ENCODE measurements at places on chromosomes 3 and 15.

- DNase-seq, result no peak
These were observed 65.2 kb downstream of the TLE3 start for GRCh38 chr15:70032509-70032908.

GRCh38 chr3:116947809-116948208 lies 238.2 kb downstream of the TUSC7 start:
- DNase-seq, result no peak

GRCh38 chr3:158102242-158103080 lies 3.8 kb downstream of the SHOX2 start:
- peak; percentile 52 for DNase-seq

DNA sequence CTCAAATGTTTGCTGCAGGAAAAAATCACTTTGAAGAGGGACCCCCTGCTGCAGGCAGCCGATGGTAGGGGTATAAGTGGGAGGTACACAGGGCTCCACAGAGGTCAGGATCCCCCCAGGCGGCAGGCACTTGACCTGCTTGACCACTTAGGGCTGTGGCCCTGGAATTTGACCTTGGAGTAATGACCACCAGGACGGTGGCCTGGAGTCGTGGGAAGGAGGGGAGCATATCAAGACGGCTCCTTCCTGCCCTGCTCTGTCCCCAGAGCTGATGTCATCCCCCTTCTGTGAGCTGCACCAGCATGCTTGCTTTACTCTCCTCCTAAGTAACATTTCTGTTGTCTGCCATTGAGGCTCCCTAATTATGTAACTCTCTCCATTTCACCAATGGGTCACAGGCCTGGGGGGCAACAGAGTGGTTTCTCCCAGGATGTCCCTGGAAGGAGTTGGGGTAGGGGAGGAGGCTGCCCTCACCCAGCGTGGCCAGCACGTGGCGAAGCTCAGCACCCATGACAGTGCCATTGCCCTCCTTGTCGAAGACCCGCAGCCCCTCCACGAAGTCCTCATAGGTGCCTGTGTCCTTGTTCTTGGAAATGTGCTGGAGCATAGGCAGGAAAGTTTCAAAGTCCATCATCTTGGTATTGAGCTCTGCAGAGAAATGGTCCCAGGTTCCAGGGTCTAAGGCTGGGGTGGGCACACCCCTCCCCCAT lies 4.1 kb downstream of the MYL3 start:
- DNase-seq, result no peak

DNA sequence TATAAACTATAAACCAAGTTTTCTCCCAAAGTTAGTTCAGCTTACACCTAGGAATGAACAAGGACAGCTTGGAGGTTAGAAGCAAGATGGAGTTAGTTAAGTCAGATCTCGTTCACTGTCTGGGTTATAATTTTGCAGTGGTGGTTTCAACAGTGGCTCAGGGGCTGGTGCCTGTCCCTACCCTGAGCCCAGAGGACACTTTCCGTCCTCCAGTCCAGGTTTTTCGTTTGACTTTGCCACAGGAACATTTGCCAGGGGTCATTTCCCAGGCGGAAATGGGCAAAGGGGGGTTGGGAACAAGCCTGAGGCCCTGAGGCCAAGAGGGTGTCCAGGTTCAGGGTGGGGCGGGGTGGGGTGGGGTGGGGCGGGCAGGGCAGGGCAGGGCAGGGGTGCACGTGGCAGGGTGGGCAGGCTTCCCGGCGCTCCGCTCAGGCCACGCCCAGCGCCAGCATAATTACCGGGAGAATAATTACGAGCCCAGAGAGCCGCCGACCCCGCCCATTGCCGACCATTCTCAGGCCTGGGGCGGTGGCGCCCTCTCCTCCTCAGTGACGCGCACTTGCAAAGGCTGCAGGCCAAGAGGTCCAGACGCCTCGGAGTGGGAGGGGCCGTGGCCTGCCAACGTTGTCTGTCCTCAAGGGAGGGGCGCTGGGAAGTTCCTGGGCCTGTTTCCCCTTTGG lies 70.4 kb downstream of the KLF13 start:
- peak; percentile 40 for DNase-seq

DNA sequence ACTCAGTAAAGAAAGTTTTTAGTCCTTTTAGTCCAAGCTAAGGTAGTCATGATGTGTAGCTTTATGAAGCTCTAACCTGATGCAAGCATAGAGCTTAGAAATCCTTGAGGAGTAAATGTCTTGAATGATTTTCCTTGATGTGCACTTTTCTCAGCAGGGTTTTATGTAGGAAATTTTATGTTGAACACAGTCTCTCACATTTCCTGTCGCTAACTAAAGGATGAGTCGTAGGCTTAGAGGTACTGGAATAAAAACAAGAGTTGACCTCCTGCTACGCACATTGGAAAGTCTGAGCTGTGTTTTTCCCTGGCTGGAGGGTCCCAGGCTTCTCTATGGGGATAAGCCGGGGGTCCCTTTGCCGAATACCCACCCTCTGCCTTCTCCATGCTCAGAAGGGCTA lies 34.7 kb upstream of the ZPLD1 start:
- peak; percentile 51 for DNase-seq

GRCh38 chr3:127570520-127570919 lies 20.0 kb downstream of the TPRA1 start:
- DNase-seq, result no peak

GRCh38 chr3:192482809-192483208 lies 244.5 kb downstream of the FGF12 start:
- peak; percentile 38 for DNase-seq

DNA sequence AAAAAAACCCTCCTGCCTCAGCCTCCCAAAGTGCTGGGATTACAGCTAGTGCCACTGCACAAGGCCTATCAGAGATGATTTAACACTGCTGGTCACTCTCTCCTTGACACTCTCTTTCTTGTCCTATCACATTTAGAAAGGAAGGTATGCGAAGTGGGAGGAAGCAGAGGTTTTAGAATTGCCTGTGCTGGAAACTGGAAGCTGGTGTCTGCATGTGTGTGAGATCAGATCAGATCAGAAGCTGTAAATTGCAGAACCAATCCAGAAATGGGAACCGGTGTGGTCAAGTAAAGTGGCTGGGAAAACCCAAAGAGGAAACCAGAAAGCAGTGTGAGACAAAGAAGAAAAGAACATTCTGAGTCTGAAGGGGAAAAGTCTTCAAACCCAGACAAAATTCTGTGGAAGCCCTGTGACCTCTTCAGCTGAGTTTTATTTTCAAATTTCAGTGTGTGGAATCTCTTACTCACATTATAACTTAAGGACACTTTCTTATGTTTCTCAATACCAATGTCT lies 2.8 kb downstream of the EFHB start:
- DNase-seq, result no peak

- no peak for DNase-seq
These were observed 18.5 kb downstream of the CLDN11 start for GRCh38 chr3:170437176-170437575.

- no peak for DNase-seq
These were observed 61.0 kb downstream of the GTPBP8 start for GRCh38 chr3:113051787-113052186.

DNA sequence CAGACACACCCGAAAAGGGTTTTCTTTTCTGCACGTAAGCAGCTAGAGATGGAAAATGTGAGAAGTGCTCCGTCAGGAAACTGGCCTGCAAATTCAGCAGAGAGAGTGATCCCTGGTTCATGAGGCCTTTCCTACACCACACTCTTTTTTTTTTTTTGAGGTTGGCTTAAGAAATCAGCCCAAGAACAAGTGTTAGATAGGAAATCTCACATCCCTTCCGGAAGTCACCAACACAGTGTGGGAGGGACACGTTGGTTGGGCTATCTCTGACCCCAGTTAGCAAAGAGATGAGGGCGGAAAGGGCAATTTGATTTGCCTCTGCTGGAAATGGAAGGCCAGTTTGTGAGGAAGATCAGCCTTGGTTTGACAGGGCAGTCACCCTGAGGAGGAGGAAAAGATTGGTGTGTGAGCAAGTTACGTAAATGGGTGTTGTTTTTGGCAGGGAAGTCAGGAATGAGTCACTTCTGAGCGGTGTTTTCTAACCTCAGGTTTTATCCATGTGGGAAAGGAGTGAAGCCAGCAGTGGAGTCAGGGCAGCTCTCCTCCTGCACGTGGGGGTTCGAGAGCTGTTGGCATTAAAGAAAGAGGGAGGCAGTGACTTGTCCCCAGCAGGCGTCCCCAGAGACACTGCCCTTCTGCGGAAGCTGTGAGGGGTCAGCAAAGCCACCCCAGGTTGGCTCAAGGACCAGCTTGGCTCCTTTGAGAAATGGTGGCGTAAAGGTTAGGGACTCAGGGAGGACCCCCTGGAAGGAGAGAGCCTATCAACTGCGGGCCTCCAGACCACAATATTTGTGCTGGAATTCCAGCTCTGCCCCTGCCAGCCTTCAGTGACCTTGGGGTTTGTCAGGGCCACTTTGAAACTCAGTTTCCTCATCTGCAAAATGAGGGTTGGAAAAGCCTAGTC lies 237.6 kb upstream of the BHLHE40 start:
- DNase-seq, result peak; percentile 96

- DNase-seq, result no peak
These were observed 402.6 kb downstream of the OCA2 start for GRCh38 chr15:27696530-27696929.

- DNase-seq, result no peak
These were observed 42.1 kb downstream of the VGLL4 start for GRCh38 chr3:11601446-11602238.

DNA sequence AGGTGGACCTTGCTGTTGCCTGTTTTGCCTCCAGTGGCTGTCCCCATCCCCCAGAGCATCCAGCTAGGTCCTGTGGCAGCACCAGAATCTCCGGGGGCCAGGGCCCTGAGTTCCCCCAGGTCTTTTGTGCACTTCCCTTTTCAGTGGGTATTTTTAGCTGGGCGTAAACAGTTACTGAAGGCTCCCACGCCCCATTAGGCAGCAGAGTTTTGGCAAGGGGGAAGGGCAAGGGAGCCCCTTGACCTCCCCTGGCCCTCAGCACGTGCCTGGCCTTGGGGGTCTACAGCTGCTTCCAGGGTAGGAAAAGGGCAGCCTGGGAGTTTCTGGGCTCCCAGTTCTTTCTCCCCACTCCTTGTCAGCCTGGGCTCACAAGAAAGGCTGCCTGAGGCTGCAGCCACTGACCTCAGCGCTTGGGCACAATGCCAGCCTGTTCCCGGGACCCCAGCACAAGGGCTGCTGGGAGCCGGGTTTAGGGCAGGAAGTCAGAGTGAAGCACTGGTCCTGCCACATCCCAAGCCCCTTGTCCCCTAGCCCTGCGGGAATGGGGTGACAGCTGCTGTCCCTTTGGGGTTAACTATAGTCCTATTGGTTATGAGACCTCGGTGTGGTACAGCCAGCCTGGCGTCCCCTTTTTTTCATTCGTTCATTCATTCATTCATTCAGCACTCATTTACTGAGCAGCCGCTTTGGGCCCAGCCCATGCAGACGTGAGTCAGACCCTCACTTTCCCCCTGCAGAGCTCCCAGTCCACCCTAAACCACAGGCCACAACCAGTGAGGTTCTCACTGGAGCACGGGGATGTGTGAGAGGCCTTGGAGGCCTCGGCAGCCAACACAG lies 8.4 kb downstream of the CSK start:
- DNase-seq, result peak; percentile 75

DNA sequence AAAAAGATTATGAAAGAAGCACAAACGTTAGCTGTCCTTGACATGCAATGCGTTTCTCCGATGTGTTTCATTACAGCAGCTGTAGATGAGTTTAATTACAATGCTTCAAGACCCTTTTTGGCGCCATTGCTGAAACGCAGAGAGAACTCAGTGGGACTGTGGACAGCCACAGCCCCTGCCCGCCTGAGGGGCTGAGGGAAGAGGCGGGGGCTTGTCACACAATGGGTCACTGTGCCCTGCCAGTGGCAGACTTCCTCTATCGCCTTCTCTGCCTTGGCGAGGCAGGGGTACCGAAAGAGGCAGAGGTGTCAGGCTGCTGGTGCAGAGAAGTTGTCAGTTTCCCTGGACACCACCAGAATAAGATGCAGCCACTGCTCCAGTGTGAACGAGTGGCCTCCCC lies 252.0 kb downstream of the NR2F2 start:
- DNase-seq, result no peak

All from fibroblast of skin of right quadriceps (primary cell).